Stimulated activated CD8-positive, alpha-beta memory T cell treated with anti-CD3 and anti-CD28 coated beads, Interleukin-7, amount 100 ng/mL, for 48 hours (primary cell): ENCODE measurements at places on chromosomes 2 and 18.

DNA sequence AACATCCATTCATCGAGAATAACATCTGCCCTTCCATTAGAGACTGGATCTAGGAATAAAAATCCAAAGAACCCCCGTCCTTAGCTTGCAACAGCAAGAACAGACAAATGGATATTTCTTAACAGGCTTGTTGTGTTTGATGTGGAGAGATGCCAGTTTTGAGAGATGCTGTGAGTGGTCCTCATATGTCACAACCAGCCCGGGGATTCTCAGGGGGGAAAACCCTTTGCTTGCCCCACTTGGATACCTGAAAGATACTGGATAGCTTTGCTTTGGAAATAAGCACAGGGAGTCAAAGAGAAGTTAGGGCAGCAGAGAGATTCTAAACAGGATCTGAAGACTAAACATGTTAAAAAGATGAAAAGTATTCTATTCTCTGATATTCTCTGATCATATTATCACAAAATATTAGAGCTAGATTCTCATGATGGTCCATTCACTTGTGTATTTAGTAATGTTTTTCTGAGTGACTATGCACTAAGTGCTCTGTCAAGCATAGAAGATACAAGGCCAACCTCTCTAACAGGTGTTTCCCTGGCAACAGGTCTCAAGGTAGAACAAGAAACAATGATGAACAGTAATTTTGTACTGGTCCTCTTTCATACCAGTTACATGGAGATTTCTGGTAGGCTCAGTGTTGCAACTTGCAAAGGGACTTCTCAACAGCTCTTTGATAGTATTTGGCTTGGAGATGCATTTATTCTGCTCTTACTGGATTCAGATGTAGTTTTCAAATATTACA is 348.2 kb downstream of the MYCN start:
- DNase-seq = no peak

DNA sequence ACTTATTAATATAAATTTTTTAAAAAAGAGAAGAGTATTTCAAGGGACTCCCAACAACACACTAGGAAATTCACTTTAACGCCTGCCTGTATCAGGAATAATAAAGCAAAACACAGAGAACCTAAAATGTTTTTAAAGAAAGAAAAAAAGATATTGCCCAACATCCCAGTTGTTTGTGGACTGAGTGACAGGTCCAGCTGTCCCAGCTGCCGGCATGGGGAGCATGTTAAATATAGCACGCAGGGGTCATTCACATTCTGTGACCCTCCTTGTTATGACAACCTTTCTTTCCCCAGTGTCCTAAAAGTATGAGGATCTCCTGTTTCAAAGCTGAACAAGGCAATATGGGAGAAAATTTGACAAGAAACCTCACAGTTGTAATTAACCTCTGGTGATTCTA is 4.4 kb downstream of the KLHL41 start:
- no peak for DNase-seq

DNA sequence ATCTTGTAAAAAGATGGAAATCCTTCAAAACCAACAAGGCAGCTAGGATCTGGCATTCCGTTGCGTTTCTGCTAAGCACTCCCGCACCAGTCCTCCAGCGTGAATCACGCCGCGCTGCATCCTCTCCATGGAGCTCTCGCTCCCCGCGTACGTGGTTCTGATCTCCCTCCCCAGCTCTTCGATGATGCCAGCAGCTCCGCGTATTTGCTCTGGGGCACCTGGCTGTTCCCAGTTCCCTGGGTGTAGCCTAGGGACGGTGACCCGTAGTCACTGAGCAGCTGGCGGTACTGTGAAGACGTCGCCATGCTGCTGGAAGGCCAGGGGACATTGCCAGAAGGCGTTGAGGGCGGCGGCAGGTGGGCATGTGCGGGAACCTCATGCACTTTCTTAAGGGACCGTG is 407.5 kb downstream of the RNF144A start:
- no peak for DNase-seq

- DNase-seq = no peak
These were observed 48.0 kb downstream of the CDK15 start for GRCh38 chr2:201854221-201854801.

- no peak for DNase-seq
These were observed 531.0 kb upstream of the SETBP1 start for GRCh38 chr18:44149706-44150105.

DNA sequence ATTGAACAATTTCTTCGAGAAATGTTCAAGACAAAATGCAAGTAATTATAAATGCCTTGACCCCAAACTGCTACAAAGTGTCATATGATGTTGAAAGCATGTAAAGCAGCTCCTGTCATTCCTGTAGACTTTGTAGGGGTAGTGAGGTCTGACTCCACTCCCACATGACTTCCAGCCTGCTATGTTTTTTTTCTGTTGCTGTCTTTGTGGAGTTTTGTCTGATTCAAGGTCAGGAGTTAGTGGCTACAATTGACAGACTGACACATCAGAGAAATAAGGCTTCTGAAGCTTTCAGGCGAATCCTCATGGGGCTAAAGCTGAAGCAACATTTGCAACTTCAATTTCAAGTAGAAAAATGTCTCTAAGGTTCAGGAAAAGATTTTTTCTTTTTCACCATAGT is 63.9 kb upstream of the CCDC195 start:
- DNase-seq = no peak
